ENCODE measurements at places on chromosomes 11 and 22.

DNA sequence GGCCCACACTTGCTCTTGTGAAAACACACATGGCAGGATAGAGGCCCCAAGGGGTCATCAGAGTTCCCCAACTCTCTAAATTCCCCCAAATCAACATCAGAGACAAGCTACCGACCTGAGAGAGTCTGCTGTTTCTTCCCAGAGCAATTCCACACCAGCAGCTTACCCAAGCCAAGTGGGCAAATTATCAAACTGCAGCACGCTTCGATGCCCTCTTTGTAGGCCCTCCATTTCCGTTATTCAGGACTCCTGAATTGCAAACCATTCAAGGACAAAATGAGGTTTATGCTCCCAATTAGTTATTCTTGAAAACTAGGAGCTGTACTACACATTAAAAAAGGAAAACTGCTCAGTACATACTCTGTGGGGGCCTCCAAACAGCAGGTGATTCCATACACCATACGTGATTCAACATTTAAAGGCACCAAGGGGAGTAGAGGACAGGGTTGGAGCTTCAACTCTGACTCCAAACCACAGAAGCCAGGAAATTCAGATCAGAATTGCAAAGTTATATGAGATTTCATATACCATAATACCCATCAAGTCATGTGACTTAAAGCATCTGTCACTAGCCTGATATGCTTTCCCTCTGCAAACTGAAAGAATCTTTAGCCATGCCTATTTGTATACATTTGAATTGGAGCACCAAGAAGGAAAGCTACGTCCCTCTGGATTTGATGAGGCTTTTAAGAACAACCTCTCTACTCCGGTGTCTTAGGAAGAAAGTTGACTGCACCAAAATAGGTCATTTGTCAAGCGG, 234.8 kb downstream of the CADM1 start:
- no peak for DNase-seq

GRCh38 chr22:46029036-46029435, 52.1 kb upstream of the WNT7B start:
- no peak for DNase-seq

- DNase-seq = no peak
Observed at GRCh38 chr11:68767672-68768071, 16.4 kb upstream of the TESMIN start.

- no peak for DNase-seq
Observed at GRCh38 chr11:130145311-130145812, 14.2 kb upstream of the ST14 start.

DNA sequence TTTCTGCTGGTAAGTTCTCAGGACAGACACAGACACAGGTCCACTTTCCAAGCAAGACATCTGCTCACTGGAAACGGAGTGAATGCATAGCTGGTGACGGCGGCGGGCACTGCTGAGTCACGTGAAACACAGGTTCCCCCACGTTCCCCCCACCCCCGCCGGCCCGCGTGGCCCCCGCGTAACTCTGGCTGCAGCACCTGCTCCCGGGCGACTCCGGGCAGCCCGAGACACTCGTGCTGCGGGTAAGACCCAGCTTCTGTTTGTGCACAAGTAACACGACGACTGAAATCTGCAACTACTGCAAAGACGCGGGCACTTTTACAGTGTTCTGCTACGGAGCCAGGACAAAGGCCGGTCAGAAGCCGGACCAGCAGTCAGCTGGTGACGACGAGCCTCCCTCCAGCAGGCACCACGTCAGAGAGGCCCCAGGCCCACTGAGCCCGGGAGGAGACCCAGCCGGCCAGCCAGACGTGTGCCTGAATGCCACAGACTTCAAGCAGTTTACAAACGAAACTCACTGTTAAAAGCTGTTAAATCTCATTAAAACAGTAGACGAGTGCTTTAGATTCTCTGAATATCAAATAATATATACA, 12.9 kb upstream of the ARFGAP3 start:
- DNase-seq = no peak

- DNase-seq = peak; percentile 77
Observed at GRCh38 chr11:78857688-78858087, 283.0 kb upstream of the NARS2 start.

- peak; percentile 1 for DNase-seq
Observed at GRCh38 chr11:40062616-40063015, 1396.8 kb downstream of the LRRC4C start.

- DNase-seq = peak; percentile 96
Observed at GRCh38 chr11:65290448-65291165, 24.1 kb upstream of the CDC42EP2 start.

- no peak for DNase-seq
Observed at GRCh38 chr11:57779276-57779675, 17.7 kb downstream of the CTNND1 start.

- DNase-seq = no peak
Observed at GRCh38 chr11:16632295-16633200, 105.9 kb upstream of the C11orf58 start.

GRCh38 chr11:91421641-91422040, 803.0 kb upstream of the FAT3 start:
- no peak for DNase-seq

GRCh38 chr11:30254307-30255298, 23.8 kb downstream of the FSHB start:
- peak; percentile 23 for DNase-seq

DNA sequence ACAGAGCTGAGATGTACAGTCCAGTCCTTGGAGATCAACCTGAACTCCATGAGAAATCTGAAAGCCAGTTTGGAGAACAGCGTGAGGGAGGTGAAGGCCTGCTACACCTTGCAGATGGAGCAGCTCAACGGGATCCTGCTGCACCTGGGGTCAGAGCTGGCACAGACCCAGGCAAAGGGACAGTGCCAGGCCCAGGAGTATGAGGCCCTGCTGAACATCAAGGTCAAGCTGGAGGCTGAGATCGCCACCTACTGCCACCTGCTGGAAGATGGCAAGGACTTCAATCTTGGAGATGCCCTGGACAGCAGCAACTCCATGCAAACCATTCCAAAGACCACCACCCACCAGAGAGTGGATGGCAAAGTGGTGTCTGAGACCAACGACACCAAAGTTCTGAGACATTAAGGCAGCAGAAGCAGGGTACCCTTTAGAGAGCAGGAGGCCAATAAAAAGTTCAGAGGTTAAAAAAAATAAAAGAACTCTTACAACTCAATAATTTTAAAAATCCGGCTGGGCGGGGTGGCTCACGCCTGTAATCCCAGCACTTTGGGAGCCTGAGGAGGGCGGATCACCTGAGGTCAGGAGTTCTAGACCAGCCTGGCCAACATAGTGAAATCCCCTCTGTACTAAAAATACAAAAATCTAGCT, 69.9 kb upstream of the RTL6 start:
- peak; percentile 33 for DNase-seq

DNA sequence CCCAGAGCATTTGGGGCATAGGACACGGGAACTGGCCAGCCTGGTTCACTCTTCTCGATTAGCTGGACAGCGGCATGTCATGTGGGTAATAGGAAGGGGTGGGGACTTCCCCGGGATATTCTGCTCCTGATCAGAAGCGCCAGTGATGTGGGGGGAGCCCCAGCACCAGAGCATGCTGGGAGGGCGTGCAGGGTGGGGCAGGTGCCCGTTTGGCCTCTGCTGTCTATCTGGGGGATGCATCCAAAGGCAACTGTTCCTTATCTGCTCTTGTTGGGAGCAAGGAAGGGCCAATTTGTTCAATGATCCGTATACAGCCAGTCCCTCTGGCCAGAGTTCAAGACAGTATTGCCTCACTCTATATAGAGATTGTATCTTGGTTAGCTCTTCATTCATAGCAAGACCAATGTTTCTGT, 43.6 kb downstream of the PPARA start:
- no peak for DNase-seq

DNA sequence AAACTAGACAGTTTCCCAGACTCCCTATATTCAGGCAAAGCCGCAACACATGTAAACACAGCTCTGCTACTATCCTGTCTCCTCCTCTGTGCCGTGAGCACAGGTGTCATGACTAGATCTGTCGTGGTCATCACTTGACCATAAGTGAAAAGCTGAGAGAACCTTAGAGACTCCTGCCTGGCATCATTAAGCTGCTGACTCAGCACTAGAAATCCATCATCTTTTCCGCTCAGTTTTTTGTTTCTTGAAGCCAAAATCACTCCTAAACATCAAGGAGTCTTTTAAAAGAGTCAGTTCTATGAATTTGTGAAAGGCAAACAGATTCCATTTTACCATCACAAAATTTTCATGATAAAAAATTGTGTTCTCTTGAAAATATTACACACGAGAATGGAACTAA, 102.5 kb upstream of the TP53AIP1 start:
- DNase-seq = no peak

GRCh38 chr11:8913961-8914660, 3.1 kb downstream of the AKIP1 start:
- peak; percentile 42 for DNase-seq

GRCh38 chr22:21673534-21674321, 7.9 kb downstream of the PPIL2 start:
- no peak for DNase-seq

DNA sequence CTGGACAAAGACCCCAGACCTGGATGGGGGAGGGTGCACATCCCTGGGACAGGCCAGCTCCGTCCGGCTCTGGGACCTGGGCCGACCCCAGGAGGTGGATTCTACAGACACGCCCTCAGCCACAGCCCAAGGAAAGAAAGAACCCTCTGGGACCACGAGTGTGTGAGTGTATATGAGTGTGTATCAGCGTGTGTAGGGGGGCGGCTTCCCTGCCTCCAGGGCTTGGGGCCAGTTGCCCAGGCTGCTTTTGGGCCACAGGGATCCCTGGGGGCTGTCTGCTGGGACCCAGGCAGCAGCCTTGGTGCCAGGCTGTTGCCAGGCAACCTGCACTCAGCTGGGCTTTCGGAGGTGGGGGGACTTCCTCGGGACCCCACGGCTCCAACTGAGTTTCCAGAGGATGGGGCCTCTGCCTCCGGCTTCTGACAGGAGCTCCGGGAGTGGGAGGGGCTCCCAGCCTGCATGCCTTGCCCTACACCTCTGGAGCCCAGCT, 8.9 kb downstream of the DUSP8 start:
- DNase-seq = no peak

DNA sequence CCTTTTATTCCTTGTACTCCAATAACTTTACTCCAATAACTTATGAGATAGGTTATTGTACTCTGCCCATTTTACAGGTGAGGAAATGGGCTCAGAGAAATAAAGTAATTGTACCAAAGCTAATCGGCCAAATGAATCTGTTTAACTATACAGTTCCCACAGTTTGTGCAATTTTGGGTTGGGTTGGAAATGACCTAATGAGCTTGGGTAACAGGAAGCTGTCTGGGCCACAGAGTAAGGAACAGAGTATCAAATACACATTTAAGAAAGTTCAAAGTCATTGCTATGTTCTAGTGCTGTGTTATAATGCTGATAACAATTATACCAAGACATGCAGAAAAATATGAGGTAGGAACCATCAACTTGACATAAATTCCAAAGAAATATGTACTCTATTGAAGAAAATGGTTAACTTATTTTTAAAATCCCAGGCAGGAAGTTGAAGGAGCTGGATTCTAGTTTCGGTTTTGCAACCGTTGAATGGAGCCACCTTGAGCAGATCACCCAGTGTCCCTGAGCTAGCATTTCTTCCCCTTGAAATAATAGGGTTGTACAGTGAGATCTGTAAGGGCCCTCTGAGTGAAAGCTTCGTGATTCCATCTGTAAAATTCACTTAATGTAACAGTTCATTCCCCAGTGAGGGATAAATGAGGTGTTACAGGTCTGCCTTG, 360.9 kb upstream of the NARS2 start:
- no peak for DNase-seq

DNA sequence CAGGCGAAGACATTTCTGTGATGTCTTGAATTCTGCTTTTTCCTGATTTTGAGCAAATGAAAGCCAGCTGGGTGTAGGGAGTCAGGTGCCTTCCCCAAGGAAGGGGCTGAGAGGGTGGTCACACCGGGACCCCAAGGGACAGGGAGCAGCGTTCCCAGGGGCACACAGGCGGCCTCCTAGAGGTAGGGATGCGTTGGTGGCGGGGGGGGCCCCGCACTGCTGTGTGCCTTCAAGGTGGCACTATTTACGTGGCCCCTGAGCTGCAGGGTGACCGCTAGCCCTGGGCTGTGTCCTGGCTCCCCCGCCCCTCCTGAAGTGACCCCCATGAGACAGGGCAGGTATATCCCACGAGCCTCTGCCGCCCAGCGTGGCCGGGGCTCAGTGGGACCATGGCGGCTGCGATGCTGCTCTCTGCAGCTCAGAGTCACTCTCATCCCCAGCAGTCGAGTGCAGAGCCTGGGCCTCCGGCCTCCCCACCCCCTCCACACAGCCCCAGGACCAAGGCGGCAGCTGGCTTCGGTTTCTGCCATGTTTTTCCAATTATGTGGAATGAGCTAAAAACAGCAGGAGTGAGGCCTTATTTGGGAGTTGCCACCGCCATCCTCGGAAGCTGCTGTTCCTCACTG, 60.9 kb downstream of the LRP5 start:
- peak; percentile 91 for DNase-seq

DNA sequence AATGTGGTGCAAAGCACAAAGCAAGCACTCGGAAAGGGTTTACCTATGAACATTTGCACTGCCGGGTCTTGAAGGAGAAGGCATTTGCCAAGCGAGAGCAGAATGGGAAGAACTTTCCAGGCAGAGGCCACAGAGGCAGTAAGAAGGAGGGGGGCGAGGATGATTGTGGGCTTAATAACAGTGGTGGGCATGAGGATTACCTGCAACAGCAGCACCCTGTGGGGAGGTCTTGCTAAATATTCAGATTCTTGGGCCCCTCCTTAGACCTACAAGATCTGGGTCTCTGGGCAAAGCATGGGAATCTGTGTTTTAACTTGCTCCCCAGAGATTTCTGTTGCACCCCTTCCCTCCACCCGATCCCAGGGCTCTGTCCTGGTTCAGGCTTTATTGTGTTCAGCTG, 75.1 kb upstream of the ZBED5 start:
- DNase-seq = no peak

DNA sequence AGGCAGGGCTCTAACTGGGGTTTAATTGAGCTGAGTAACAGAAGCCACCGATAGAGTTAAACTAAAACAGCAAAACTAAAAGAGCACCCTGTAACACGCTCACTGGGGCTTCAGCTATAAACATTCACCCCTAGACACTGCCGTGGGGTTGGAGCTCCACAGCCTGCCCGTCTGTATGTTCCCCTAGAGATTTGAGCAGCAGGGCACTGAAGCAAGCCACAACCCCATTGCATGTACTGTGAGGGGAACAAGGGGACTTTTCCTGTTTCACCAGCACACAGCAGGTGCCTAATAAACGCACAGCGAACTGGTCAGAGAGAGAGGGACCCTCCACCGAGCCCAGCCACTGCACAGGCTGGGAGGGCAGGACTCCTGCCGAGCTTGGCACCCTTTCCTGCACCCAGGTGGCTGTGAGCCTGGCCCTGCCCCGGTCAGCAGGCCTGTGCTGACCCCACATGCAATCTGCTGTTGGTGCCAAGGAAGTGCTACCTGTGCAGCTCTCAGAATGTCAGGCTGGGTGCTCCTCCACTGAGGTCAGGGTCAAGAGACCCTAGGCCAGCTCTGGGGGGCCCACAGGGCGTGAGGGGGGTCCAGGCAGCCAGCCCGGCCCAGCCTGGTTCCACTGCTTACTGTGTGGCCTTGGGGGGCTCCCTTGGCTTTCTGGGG, 31.9 kb downstream of the RTN4R start:
- DNase-seq = no peak

GRCh38 chr11:86214710-86215109, 29.8 kb upstream of the EED start:
- DNase-seq = no peak

GRCh38 chr11:76637491-76638269, 32.9 kb downstream of the LRRC32 start:
- DNase-seq = no peak
